ENCODE measurements at places on chromosomes 1 and 21.

- no peak for DNase-seq
Observed at GRCh38 chr1:227779021-227779441, 36.4 kb upstream of the PRSS38 start.

GRCh38 chr21:39153842-39154241 is 29.4 kb downstream of the PSMG1 start:
- no peak for DNase-seq

GRCh38 chr1:153534925-153535241 is 908 bp downstream of the S100A6 start:
- DNase-seq: no peak

GRCh38 chr1:38021969-38022368 is 9.4 kb downstream of the UTP11 start:
- no peak for DNase-seq

DNA sequence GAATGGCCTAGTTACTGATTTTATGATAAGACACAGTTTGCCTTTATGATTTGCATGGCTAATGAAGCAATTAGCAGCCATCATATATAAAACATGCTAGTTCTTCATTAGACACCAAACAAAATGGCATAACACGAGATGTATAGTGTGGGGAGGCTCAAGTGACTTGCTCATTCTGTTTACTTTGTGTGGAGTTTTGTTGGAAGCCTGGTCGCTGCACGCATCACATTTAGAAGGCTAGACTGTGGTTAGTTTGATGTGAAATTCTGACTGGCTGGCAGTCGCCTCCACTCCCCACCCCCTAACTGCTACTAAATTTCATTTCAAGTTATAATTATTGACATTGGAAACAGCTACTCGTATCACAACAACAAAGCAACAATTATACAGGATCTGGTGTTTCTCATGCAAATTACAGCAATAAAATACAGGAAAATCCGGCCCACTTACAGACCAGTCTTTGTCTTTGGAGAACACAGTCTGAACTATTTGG is 356.1 kb downstream of the LMO4 start:
- no peak for DNase-seq

DNA sequence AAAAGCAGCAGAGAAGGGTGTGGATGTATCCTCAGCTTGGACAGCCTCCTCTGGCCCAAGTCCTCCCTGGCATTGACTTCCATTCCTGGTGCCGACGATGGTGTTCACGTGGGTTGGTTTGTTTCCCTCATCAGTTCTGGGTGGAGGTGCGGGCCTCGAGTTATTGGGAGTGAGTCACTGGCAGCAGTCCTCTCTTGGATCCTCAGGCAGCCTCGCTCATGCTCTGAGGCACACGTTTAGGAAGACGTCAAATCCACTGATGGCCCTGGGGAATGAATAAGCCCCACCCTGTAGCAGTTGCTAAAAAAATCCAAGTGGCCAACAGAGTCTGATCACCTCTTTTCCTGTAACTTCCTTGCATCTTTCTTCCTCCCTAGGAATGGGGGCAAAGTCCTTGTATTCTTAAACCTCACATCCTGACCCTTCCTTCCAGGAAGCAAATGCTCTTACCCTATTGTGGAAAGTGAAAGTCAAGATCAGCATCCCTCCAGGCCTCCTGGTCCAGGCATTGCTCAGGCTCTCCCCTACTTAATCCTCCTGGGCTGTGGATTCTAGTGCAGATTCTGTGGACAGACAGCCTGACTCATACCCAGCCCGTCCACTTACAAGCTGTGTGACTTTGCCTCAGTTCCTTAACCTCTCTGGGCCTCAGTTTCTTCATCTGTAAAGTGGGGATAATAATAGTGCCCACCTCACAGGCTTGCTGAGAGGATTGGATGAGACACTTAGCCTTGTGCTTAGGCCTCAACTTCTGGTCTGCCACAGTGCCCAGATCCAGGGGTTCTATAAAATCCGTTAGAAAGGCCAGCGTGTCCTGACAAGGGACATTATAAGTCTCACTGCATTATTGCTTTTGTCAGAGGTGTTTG is 111.1 kb downstream of the TLR5 start:
- no peak for DNase-seq

DNA sequence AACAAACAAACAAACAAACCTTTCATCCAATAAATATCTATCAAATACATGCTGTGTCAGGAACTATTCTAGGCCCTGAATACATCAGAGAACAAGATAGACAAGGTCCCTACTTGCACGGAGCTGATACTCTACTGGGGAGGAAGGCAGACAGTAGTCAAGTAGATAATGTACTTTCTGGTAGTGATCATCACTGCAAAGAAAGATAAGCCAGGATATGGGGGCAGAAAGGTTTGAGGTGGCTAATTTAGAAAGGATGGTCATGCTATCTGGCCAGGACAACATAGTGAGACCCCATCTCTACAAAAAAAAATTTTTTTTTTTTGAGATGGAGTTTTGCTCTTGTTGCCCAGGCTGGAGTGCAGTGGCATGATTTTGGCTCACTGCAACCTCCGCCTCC is 9.3 kb upstream of the MEX3A start:
- no peak for DNase-seq

DNA sequence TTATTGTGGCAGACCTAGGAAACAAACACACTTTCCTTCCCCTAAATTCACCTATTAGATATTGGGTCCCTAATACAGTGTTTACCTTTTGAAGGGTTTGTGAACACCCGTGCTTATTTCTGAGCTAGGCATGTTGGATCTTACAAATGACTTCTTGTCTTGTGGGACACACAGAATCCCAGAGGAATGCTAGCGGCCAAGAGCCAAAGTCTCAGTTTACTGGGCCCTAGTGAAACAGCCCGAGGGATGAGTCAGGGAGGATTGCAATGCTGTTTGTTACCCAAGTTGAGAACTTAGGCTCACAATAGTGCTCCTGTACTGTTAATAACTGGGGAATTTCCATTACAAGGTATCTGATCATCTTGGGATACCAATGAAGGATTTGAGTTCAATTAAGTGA is 100.1 kb upstream of the AKT3 start:
- no peak for DNase-seq

DNA sequence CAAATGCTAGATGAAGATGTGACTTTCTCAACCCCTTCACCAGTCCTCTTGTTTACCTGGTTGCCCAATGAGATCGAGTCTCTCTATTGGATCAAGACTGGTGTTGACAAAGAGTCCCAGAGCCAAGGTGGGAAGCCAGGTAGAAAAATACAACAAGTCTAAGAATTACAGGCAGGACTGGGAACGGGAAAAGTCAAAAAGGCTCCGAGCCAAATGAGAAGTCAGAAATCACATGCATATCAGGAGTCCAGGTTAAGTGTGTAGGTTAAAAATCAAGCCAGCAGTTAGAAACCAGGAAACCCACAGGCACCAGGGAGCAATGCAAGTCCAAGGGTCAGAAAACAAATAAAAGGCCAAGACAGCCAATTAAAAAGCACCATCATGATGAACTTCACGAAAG is 27.4 kb upstream of the DUSP23 start:
- DNase-seq: no peak

DNA sequence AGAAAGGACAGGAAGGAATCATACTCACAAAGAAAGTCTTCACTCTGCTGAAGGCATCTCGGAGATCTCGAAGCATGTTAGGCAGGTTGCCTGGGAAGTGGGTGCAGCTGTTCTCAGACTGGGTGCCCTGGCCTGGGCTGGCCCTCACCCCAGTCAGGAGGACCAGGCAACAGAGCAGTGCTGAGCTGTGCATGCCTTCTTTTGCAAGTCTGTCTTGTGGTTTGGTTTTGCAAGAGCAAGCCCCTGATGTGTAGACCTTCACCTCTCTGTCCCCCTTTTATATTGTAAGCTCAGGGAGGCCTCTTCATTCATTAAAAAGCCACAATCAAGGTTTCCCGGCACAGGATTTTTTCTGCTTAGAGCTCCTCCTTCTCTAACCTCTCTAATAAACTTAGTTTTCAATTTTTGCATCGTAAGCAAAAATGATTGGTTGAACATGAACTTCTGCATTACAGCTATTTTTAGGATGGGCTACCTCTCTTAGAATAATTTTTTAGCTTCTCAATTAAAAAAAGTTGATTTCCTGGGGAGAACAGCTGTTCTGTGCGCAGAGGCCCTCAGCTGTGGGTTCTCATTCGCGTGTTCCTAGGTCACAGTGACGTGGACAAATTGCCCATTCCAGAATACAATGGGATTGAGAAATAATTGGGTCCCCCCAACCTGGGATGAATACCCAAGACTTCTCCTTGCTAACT is at the start of gene IL10:
Gene IL10, minus strand, starts transcription at position 252 of the 695 bp plus-strand sequence. Its CDS starts 59 bp downstream, at position 193.
- peak; percentile 59 for DNase-seq

DNA sequence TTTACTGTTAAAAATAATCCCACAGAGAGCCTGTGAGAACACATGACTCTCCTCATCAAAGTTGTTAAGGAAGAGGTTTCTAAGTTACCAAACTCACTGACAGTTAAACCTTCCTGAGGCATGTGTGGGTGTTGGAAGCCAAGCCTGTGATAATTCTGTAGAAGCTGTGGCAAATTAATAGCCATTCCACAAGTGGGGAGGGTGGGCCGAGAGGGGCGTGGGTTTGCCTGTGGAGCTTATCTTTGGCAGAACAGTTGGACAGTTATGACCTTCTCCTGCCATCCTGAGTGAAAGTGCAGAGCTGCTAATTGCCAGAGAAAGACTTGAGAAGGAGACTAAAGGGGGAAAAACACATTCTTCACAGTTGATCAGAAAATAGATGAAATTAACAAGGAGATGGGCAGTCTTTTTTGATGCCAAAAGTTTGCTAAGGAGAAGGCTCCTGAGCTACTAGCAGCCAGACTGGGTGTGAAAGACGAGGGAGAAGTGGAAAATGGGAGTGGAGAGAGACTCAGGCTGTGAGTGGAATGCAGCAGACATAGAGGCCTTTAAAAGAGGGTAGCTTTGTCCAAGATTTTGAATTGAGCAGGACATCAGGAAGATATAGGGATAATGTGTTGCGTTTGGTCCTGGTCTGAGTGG is 1.6 kb upstream of the PLA2G2C start:
- DNase-seq: no peak

DNA sequence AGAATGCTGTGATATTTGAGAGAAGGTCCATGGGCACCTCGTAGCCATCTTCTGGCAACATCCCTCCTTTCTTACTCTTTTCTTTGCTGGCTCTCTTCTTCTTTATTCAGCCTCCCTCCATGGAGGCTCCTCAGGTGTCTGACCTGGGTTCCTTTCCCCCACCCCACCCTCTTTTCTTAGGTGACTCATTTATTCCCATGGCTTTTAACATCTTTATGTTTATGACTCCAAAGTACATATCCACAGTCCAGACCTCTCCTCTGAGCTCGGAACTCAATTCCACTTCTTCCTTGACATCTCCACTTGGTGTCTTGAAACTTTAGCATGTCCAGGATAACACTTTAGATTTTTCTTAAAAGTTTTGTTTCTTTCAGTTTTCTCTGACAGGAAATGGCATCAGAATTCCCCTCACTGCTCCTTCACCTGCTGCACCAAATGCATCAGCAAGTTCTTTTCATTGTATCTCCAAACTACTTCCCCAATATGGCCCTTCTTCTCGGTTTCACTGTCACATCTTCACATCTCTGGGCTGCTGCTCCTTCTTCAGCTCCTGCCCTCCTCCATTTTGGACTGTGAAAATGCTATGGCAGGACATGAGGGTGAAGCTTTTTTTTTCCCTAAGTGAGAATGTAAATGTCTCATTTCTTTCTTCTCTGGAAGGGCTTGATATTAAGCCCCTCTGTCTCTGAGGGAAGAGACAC is 95.9 kb downstream of the GIPC2 start:
- no peak for DNase-seq

GRCh38 chr1:235325854-235326253 is 2.1 kb downstream of the ARID4B start:
- DNase-seq: no peak

GRCh38 chr1:195664628-195665027 is 943.6 kb downstream of the KCNT2 start:
- DNase-seq: no peak

GRCh38 chr1:183989078-183989577 is 48.4 kb downstream of the COLGALT2 start:
- peak; percentile 16 for DNase-seq

DNA sequence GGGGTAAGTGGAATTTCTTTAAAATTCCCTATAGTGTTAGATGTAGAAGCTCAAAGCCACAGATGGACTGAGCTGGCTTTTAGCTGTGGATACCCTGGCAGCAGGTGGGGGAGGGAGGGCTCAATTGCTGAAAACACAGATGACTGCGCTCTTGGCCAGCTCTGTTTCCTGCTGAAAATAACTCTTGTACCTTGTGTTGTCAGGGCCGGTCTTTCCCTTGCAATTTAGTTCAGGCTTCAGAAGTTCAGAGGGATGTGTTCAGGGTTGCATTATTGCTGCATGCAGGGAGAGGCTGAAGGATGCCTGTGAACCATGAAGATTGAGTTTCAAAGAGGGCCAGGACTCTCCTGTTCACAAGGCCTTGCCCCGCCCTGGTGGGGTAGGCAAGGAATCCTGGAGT is 58.1 kb upstream of the GCLM start:
- DNase-seq: no peak

GRCh38 chr1:204523605-204524215 is 7.5 kb downstream of the MDM4 start:
- DNase-seq: no peak

GRCh38 chr1:77709727-77710126 is 27.3 kb upstream of the ZZZ3 start:
- DNase-seq: no peak

GRCh38 chr1:221227872-221228337 is 348.7 kb downstream of the HLX start:
- no peak for DNase-seq

DNA sequence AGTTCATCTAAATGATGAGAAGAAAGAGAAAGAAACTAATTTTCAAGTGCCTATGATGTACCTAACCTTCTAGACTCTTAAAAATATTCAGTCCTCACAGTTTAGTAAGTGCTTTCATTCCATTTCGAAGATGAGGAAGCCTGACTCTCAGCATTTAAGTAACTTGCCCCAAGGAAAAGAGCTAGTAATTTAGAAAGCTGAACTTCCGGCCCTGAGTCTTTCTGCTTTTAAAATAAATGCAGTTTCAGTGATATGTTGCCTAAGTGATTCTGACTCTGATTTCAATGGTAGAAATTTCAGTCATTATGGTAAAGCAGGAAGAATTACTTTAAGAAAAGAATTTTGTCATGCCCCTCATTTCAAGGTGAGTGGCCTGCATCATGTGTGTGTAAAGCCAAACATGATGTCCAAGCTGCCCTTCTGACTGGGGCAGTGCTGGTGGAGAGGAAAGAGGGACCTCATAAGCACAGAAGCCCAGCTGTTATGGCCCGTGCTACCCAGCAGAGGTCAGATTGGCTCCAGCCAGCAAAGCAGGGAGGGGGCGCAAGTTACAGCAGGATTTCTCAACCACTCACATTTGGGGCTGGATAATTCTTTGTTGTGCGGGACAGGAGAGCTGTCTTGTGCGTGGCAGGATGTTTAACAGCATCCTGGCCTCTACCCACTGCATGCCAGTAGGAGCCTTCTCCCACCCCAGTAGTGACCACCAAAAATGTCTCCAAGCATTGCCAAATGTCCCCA is 10.7 kb downstream of the ATP1A4 start:
- DNase-seq: no peak

DNA sequence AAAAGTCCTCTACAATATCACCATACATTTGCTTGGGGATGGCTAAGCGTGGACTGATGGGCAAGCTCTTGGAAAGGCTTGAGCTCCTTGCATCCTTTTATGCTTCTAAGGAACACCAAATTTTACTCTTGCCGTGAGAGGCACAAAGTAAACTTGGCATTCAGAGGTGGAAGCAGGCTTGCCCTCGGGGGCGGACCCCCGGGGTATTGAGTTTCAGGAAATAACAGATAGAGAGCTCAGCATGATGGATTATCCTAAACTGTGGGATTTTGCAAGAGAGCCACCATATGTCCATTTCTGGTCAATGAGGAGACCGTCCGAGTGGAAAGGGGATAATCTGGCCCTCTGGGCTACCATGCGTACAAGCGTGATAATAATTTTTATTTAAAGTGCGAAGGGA is 14.0 kb downstream of the IFI16 start:
- DNase-seq: no peak

All from HL-60 (cell line).